Left cardiac atrium (tissue), 4 donors: ENCODE measurements at places on chromosomes 1 and 21. TPM values are rescaled to one million over a fixed set of nuclear protein-coding genes. Genes with fewer than 3 reads are reported as not detected.

DNA sequence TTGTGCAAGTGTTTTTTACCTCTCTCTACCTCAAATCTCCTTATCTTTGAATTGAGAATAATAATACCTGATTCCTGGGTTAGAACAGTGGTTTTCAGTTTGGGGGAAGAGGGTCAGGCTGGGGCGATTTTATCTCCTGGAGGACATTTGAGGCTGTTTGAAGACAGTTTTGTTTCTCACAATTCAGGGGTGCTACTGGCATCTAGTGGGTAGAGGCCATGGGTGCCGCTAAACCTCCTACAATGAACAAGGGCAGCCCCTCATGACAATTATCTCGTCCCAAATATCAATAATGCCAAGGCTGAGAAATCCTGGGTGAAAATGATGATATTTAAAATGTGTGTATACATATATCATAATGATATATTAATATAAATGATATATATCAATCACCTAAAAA is 139.1 kb upstream of the USH2A start:
- DNase-seq = no peak

GRCh38 chr1:213683529-213683928 is 304.2 kb upstream of the PROX1 start:
- no peak for DNase-seq

- DNase-seq = no peak
Measured at GRCh38 chr1:21037091-21037490, 139.6 kb downstream of the EIF4G3 start.

GRCh38 chr1:209609041-209609790 is 25.7 kb downstream of the CAMK1G start:
- no peak for DNase-seq

DNA sequence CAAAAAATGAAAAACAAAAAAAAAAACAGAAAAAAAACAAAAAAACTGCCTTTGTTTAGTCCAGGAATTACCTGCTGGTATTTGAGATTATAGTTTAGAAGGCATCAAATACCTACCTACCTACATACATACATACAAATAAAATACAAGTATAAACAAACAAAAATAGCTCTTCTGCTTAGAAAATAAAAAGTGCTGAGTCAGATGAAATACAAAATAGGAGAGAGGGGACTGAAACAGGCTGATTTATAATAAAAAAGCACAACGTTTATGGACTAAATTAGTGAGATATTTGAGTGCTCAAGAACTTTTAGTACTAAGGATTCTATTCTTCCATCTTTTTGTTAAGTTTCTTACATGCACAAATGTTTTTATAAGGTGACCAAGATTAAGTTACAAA is 980.8 kb downstream of the PLA2G4A start:
- DNase-seq = no peak

DNA sequence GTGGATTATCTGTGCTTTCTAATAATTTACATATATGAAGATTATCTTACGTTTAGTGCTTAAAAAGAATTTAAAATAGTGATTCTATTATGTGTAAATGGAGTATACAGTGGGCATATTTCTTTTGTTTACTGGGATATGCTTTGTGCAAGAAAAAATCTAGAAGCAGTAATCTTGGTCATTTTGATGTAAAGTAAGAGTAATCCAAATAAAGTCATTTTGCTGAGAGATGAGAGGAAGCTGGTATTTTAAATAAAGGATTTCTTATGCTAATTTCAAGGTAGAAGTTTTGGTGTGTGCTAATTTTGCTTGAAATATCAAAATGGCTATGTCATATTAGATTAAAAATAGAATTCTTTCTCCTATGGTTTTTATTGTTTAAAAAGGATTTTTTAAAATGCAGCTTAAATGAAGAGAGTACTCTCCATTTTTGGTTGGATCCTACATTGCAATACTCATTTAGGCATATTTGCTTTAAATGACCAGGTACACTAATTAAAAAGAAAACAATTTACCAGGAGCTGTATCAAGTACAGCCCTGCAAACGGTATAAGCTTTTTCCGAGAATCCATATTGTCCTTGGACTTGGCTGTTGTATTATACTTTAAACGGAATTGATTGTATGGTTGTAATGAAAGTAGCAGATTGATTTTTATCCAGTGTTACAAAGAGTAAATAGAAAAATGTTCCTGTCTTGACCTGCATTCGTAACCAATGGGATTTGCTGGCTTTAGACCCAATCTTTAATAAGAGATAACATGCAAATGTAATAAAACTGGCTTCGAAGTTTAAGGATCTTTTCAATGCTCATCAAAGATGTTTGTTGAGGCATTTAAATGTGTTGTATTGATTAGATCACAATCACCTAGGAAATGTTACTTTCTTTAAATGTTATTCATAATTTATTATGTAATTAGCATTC is 574.7 kb downstream of the USP25 start:
- no peak for DNase-seq

DNA sequence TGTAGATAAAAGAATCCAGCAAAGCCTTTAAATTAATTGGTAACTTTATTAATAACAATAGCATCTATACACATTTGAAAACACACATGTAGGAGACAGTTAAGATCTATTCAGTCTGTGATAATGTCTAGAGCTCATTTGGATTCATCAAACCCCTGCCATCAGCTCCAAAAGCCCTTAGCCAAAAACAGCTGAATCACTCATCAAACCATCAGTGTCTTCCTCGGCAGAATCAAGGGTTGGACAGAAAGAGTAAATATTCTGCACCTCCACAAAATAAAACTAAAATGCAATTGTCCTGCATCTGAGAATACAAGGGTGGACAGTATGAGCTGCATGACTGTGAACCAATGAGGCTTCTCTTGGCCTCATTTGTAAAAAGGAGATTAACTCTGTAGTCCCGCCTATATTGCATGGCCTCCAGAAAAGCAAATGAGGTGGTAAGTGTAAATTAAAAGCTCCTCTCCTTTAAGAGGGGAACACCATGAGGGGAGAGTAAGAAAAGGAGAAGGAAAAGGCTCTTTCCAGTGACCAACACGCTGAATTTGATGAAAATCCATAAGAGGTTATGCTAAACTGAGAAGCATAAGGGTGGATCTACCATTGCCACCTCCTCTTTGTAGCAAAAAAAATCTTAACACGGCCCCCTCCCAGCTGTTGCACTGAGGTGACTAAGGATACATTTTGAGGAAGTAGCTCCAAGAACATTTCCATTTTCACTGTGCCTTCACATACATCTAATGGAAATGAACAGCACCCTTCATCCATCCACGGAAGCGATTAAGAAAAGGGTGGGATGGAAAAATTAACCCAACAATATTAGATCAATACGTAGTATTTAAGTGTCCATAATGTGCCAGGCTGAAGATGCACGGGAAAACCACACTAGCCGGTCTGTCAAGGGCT is 14.7 kb upstream of the BOLA1 start:
- DNase-seq = no peak

- no peak for DNase-seq
Measured at GRCh38 chr1:203104789-203105390, 19.1 kb upstream of the MYOG start.

DNA sequence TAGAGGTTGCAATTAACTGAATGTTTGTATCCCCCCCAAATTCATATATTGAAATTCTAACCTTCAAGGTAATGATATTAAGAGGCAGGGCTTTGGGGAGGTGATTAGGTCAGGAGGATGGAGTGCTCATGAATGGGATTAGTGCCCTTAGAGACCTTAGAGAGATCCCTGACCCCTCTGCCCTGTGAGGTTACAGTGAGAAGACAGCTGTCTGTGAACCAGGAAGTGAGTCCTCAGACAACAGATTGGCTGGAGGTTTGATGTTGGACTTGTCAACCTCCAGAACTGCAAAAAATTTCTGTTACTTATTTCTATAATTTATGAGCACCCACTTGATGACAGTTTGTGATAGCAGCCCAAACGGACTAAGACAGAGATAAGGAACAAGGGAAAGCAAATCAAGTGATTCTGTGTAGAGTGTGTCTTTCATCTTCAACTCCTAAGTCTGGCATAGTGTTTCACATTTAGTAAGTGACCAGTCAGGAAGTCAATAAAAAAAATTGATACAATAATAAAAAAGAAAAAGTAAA is 30.0 kb upstream of the RWDD3 start:
- DNase-seq = no peak

GRCh38 chr1:177343445-177343844 is 172.7 kb downstream of the BRINP2 start:
- no peak for DNase-seq

DNA sequence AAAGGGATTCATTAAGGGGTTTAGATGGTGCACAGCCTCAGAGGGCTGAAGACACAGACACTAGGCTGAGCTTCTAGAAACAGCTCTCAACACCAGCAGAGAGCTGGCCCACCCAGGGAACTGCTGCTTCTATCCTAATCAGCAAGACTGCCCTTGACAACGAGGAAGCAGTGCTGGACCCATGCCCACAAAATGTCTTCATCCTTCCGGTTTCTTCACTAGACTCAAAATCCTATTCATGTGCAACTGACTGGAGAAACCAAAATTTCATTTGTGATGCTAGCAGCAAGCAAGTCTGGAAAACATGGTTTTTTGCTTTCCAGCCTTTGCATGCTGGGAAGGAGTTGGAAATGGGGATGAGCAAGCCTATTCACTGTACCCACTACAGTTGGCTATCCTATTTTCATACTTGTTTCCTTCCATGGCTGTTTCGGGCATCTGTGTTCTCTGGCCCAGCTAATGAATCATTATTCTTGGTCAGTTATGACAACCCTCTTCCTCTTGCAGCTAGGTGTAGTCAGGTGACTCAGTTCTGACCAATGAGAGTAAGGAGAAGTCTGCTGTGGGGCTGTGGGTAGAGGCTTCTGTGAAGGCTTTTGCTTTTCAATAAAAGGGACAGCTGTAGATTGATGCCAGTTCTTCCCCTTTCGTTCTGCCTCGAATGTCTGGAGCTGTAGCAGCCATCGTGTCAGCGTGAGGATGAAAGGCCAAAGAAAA is 14.6 kb upstream of the TMEM61 start:
- DNase-seq = peak; percentile 69

DNA sequence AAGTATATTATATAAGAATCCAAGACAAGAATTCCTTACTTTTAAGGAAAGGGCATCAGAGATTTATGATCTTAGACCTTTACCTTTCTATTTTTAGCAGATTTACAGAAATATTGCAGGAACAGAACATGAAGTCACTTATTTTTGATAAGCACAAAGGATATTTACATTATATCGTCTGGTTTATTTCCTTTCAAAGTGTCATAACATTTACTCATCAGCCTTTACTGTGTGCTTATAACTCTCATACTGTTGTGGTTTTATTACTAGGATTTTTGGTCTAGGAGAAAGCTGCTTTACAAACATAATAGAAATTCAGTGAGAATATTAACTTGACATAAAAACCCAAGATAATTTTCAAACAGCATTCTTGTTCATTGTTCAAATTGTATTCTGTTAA is 47.6 kb downstream of the APP start:
- no peak for DNase-seq

GRCh38 chr1:191963286-191963685 is 195.0 kb upstream of the RGS18 start:
- no peak for DNase-seq

GRCh38 chr1:12654004-12654567 is 10.2 kb downstream of the AADACL4 start:
- no peak for DNase-seq

DNA sequence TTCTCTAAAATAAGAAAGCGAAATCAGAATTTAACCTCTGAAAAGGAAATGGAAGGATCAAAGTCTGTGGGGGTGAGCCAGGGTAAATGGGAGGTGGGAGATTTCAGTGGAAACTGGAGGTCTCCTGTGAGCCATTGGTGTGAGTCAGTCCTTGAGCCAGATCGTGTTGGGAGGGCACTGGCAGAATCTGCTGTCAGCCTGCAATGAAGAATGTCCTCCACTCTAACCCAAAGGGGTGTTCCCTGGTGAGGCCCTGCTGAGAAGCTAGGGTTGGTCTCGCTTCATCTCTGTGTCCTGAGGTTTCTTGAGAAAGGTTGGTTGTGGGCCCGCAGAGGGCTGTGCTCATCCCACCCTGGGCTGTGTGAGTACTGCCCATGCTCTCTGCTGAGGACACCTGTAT is 2.4 kb downstream of the QSOX1 start:
- DNase-seq = no peak

- no peak for DNase-seq
Measured at GRCh38 chr1:76203127-76203526, 128.6 kb downstream of the ST6GALNAC3 start.

DNA sequence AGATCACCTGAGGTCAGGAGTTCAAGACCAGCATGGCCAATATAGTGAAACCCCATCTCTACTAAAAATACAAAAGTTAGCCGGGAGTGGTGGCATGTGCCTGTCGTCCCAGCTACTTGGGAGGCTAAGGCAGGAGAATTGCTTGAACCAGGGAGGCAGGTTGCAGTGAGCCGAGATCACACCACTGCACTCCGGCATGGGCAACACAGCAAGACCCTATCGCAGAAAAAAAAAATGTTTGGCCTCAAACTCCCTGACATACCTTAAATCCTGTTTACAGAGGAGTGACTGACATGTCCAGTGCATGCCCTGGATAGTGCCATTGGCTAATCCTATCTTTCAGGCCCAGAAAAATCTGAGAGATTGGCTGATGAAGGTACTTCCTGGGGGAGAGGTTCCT is 11.8 kb downstream of the DCLRE1B start:
- no peak for DNase-seq

GRCh38 chr1:1311107-1312104 is 3.0 kb downstream of the PUSL1 start:
- no peak for DNase-seq

GRCh38 chr1:19430121-19431068 is 54.9 kb downstream of the CAPZB start:
- DNase-seq = no peak

DNA sequence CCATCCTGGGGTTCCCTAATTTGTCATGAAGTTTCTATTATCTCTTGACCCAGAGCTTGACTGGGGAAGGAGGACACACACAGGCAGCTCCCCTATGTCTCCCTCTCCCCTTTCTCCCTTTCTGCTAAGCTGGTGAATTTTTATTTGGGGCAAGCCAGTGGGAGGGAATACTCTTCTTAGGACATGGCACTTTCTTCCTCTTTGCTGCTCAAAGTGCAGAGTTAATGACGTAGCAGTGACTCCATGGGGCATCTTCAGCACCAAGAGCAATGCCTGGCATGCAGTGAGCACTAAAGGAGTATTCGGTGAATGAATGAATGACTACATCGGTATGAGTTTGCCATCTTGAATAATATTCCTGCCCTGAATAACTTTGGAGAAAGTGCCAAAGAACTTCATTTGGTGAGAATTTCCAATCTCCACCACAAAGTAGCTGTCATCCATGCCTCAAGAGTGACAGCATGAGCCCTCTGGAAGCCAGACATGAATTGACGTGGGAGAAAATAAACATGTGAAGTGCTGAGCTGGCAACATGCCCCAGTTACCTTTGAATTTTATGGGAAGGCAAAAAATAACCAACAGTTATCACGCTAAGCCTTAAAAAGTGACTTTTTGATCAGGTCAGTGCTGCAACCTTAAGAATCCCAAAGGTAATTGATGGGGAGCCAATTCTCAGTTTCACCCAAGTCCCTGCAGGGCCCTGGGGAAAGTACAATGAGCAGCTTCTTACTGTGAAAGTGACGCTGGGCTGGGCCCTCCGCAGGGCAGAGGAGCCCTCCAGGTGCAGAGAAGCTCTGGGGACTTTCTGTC is 22.1 kb upstream of the ATF3 start:
- no peak for DNase-seq

GBP6 gene
- not detected for total RNA-seq

CLDN17 gene
- not detected for total RNA-seq

CD48 gene
- 5.5 TPM for total RNA-seq

OR2L13 gene
- total RNA-seq = not detected

IRF6 gene
- total RNA-seq = 20.7 TPM

RPE65 gene
- total RNA-seq = not detected

AHCTF1 gene
- 23.6 TPM for total RNA-seq

HRNR gene
- not detected for total RNA-seq

SPOCD1 gene
- 1.2 TPM for total RNA-seq

RAP1GAP gene
- 16.4 TPM for total RNA-seq
